H7 (cell line): ENCODE measurements at places on chromosomes 1 and 21.
A peak's percentile ranks its signal among the peaks of the same experiment; 100 is the strongest.

DNA sequence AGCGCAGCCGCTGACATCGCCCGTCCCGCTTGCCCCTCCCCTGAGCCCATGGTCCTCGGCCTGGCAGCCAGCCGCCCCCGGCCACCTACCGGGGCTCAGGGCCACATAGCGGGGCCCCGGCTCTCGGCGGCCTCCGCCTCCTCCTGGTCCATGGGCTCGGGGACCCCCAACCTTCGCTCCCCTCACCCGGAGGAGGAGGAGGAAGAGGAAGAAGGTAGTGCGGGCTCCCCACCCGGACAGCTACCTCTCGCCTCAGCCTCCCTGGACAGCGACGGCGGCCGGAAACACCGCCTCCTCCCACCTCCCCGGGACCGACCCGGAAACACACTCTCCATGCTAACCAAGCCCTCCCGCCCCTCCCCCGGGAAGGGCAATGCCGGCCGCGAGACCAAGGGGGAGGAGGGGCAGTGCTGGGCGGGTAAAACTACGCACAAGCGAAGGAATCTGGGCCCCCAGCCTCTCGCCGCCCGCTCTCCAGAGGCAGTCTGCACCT is at the start of gene KIAA0319L:
KIAA0319L (minus strand) TSS at position 286 of the 493 bp plus-strand sequence. CDS start 2,912 bp downstream, outside the sequence.
- DNase-seq = peak; percentile 94

GRCh38 chr1:160018900-160019299 is 12.9 kb downstream of the PIGM start:
- DNase-seq = no peak

DNA sequence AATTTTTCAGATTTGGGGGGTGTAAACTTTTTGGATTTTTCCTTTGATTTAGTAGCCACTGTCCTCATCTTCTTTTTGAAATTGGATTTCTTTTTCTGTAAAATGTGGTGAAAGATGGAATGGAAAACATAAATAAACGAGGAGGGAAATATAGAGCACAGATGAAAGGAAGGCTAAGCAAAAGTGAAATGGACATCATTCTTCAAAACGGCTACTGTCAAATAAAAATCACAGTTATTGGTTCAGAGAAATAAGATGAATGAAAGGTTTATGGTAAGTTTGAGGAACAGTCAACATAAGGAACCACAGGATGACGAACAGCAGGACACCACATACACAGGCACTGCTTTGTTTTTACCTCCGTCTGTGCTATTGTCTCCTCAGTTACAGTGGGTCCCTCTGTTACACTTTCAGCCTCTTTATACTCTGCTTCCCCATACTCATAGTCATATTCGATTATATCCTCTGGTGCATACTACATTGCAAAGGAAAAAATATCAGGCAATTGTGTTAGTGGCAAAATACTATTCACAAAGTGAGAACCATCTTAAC is 82.4 kb downstream of the COL11A1 start:
- peak; percentile 10 for DNase-seq

DNA sequence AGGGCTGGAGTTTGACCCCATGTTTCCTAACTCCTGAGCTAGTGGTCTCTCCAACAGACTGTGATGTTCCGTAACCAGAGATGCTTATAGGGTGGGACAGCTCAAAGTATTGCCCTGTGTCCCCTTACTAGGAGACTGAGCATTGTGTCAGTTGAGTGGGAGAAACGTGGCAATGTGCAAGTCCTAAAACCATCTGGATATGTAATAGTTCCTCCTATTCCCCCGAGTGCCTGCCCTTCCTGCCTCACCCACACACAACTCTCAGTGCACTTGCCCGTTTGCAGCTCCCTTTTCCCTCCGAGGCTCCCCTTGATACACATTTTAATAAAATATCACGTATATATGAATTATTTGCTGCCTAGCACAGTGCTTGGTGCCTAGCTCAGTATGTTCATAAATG is 3.4 kb downstream of the PIGV start:
- DNase-seq = no peak

- no peak for DNase-seq
Observed at GRCh38 chr1:4483021-4483625, 171.3 kb upstream of the AJAP1 start.

- peak; percentile 46 for DNase-seq
Observed at GRCh38 chr1:18965206-18966173, 9.0 kb upstream of the IFFO2 start.

- DNase-seq = no peak
Observed at GRCh38 chr1:164700683-164701082, 141.7 kb downstream of the PBX1 start.

GRCh38 chr1:13828454-13829151 is 128.6 kb downstream of the PRDM2 start:
- peak; percentile 91 for DNase-seq

DNA sequence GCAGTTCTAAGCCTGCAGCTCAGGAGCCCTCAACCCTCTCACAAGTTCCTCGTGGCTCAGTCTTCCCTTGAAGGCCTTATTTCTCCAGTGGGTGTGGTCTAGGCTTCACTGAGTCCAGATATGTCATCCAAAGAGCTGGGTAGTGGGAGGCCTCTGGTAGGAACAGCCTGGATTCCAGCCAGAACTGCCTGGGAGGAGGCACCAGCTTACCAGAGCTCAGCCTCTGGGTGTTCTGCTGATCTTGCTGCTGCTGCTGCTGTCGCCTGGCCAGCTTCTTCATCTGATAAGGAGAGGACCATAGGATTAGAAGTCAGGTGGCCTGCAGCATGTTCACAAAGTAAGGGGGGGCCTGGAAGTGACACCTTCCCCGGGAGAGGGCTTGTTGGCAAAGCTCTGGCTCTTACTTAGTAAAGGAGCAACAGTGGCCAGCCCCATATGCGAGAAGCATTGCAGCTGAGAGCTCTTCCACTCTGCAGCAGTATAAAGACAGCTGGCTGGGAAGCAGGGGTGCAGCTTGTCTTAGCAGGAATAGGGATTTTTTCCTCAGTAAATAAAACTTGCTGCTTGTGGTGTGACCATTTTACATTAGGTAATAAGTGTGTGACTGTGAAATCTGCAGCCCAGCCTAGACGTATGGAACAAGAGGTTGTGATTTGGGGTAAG is 148.5 kb downstream of the LMX1A start:
- no peak for DNase-seq

DNA sequence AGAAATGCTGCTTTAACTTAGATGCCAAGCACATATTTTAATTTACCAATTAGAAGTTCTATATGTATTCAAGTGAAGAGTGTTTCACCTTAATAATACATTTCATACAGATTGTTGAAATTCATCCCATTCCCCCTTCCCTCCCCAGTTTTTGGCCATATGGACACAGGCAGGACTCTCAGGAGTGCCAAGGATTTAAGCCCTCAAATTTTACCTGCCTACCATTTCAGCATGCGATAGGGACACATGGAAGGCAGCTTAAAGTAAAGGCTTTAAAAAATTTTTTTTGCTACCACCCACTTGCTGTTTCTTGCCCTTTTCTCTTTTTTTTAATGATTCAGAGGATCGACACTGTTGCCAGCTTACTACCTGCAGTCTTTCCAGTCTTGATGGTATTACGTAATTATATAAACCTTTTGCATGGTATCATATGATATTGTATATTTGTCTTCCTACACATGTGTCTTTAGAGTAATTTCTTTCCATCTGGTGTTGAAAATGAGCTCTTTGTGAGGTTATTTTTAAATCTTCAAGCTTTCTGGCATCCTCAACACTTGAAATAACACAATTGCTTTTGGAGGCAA is 7.0 kb downstream of the EPB41 start:
- no peak for DNase-seq

DNA sequence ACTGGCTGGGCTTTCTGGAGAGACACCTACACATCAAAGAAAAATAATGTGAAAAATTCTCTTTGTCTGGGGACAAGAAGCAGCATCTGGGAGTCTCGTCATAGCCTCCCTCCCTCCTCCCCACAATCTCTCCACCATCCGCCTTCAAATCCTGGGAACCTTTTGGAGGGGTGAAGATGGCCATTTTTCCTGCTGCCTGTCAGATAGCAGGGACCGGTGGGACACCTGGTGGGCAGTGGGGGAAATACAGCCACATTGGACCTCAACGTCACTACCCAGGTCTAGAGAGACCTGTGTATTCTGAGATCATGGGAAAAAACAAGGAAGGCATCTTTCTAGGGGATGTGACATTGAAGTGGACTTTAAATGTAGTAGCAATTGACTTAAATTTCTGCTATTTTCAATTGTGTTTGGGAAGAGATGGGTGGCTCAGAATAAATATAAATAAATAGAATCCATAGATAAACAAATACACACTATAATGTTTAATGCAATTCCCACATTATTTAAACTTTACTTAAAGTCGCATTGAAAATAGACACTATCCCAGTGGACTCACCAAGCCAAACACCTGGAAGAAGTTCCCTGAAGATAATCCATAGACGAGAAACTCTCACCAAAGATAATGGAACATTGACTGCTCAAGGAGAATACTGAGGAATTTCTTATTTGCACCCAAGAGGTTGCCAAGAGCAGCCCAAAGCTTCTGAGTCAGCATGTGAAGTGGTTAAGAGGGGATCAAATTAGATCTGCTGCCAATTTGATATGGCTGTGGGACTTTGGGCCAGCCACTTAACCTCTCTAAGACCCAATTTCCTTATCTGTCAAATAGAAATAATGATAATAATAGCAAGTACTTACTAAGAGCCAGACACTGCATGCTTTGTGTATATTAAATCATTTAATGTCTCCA is 147.6 kb upstream of the CAMK1G start:
- DNase-seq = peak; percentile 77

DNA sequence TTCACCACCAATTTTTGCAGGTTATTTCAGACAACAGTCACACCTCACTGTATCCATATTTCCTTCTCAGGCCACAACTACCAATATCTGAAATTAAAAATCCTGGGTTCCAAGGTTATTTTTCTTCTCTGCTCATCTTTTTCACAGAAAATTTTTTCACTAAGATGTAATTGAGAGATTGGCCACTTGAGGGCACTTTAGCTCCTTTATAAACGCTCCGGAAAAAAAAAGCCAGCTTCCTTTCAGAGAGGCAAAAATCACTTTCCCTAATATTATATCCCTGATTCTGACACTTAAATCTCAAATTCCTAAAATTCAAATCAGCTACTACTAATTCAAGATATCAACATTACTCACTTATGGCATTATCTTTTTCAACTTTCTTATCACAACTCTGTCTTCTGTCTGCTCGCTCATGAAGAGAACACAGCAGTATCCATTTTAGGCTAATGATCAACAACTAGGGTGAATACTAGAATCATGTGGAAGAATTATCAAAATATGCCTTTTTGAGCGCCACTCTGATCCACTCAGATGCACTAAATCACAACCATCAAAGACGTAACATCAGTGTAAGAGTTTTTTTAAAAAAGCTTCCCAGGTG is 101.4 kb upstream of the RGS1 start:
- peak; percentile 4 for DNase-seq

GRCh38 chr1:14687147-14687546 is 88.7 kb downstream of the KAZN start:
- no peak for DNase-seq

- DNase-seq = no peak
Observed at GRCh38 chr1:151681923-151682322, 34.7 kb downstream of the CELF3 start.
